ENCODE measurements at places on chromosomes 4 and X. TPM values are rescaled to one million over a fixed set of nuclear protein-coding genes. Genes with fewer than 3 reads are reported as not detected.
A peak's percentile ranks its signal among the peaks of the same experiment; 100 is the strongest.

DNA sequence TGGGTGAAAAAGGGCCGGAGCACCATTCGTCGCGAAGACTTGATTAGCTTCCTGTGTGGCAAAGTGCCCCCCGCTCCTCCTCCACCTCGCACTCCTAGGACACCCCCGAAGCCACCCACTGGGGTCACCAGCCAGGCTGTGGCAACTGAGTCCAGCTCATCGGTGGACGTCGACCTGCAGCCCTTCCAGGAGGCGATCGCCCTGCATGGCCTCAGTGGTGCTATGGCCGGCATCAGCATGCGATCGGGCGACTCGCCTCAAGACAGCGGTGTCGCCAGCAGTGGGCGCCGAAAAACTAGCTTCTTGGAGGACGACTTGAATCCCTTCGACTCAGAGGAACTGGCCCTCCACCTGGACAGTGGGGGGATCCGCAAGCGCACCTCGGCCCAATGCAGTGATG is 126.8 kb upstream of the CXorf66 start:
- H3K4me1 ChIP-seq = no peaks in the 10 kb centered on the region
- DNase-seq = no peak
- peak overlapping the region; percentile 46 for H3K4me3 ChIP-seq

DNA sequence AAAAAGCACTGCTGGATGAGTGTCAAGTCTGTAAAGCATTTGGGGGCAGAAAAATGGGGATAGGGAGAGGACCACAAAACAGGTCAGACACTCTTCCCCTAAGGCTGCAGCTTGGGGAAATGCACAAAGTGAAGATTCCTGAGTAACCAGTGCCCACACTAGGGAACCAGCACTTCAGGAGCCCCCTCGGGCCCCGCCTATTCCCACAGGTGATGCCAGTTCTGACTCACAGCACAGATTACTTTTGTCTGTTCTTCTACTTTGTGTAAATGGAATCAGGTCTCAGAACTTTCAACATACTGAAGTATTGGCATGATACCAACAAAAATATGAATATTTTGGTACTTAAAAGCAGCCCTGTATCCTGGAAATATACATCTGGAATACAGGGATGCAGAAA is 112.5 kb downstream of the ADRA2C start:
- H3K4me1 ChIP-seq = peaks cover 12% of the 10 kb centered on the region
- peaks cover 77% of the 10 kb centered on the region for H3K27me3 ChIP-seq
- DNase-seq = no peak
- no peak overlapping the region for H3K27ac ChIP-seq

- DNase-seq = no peak
- H3K27me3 ChIP-seq = no peaks in the 10 kb centered on the region
- H3K4me1 ChIP-seq = no peaks in the 10 kb centered on the region
- no peak overlapping the region for H3K4me3 ChIP-seq
Measured at GRCh38 chr4:16852644-16853043, 45.8 kb downstream of the LDB2 start.

DNA sequence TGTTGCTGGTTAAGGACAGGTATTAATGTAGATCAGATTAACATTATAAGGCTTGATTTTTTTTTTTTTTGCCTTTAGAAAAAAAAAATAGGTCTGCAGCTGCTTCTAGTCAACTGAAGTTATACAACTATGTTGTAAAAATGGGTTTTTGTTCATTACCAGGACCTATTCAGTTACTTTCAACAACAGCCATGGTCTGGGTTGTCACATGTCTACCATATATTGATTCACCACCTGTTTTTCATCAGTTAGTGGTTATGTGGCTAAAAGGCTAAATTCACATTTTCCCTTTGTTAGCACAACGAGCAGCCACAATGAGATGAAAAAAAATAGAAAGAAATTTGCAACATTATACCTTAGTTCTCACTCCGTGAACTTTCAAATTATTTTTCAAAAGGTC is 45.5 kb downstream of the GLRB start:
- H3K36me3 ChIP-seq = no peaks in the 10 kb centered on the region
- H3K27me3 ChIP-seq = no peaks in the 10 kb centered on the region
- no peak for DNase-seq
- H3K27ac ChIP-seq = no peak overlapping the region

DNA sequence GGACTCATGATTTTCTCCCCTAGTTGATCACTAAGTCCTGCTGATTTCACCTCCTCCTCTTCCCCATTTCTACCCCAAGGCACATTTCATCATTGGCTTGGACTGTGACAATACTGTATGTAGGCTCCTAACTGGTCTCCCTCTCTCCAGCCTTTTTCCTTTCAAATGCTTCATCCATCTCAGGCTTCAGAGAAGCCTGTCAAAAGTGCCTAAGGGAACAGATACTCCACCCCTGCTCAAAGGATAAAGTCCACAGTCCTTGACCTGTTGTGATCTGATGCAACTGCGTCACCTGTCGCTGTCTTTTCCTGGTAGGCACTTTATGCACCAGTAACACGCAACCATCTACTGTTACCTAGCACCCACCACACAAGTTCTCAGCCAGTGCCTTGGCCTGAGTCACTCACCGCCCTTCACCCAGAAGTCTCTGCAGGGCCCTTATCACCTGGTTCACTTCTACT is 12.8 kb downstream of the SCARB2 start:
- H3K36me3 ChIP-seq = no peaks in the 10 kb centered on the region
- no peaks in the 10 kb centered on the region for H3K27me3 ChIP-seq
- DNase-seq = no peak
- no peak overlapping the region for H3K4me3 ChIP-seq
- peaks cover 75% of the 10 kb centered on the region for H3K4me1 ChIP-seq
- no peak overlapping the region for H3K27ac ChIP-seq

Gene SLC9B2
- total RNA-seq = 5.5 TPM
